Neural crest cell (in vitro differentiated cells): ENCODE measurements at places on chromosomes 12 and 14. TPM values are rescaled to one million over a fixed set of nuclear protein-coding genes. Genes with fewer than 3 reads are reported as not detected.

DNA sequence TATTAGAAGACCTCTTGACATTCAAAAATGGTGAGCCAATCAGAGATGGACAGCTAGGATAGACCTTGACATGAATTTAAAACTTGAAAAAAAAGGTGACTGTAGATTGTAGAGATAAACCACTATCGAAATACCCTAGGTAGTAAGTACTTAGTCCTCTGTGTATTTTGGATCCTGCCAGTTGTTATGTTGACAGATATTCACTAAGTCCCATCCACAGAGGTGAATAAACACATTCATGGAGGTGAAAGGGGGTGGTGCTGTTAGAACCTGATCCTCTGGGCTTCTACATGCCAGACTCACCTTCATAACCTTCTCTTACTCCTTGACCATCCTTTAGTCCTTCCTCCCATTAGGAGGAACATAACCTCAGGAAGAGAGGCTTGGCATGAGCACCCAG lies 72.3 kb downstream of the OTX2 start:
- no peak for DNase-seq

- DNase-seq, result no peak
These were observed 40.9 kb downstream of the PELI2 start for GRCh38 chr14:56159066-56159465.

GRCh38 chr12:52227606-52228166 lies 5.4 kb upstream of the KRT7 start:
- DNase-seq, result no peak

GRCh38 chr14:35403114-35403602 lies 1.4 kb downstream of the NFKBIA start:
- no peak for DNase-seq

DNA sequence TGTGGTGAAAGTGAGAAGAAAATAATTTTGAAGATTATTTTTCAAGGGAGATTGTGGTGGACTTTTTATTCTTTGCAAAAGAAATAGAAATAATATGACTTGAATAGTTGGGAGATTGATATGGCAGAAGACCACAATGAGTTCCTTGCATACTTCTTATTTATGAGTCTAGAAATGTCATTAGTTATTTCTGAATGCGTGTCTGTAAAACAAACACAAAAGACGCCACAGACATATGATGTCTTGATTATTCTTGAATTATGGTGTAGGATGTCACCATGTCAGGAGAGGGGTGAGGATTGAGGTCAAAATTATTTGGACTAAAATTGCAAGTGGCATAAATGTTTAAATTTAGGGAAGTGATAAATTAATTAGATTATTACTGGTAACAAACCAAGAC lies 440.7 kb upstream of the PDE3A start:
- no peak for DNase-seq

GRCh38 chr14:29465095-29465494 lies 462.6 kb downstream of the PRKD1 start:
- no peak for DNase-seq

DNA sequence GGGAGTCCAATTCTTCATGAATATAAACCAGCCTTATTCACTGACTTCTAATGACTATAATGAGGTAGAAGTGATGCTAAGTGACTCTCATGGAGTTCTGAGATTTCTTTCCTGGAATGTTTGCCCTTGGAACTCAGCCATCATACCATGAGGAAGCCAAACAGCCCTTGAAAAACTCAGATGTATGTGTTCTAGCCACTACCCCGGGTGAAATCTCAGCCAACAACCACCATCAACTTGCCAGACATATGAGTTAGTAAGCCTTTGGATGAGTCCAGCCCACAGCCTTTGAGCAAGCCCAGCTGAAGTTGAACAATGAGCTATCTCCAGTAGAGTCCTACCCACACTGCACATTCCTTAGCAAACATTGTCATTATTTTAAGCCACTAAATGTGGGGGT lies 149.5 kb downstream of the SLC6A15 start:
- DNase-seq, result no peak

- DNase-seq, result no peak
These were observed 368.0 kb downstream of the CCDC91 start for GRCh38 chr12:28558250-28558649.

- no peak for DNase-seq
These were observed 18.1 kb downstream of the ZBTB39 start for GRCh38 chr12:56988207-56988739.

DNA sequence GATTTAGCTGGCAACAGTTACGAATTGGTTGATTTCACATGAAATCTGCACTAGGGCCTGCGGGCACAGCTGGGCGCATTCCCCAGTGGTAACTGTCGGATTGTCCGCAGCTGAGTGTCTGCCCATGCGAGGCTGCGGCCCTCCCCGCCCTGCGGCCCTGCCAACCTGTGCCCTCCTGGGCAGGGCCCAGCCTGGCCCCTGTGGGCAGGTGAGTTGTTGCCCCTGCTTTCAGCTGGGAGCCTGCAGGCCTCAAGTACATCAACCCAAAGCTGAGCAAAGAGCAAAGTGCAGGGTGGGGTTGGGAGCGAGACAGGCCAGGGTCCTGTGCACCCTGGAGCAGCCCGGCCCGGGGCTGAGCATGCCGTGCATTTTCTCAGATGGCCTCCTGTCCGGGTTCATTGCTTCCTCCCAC lies 89.1 kb downstream of the ADGRD1 start:
- no peak for DNase-seq

- no peak for DNase-seq
These were observed 11.2 kb upstream of the PLD4 start for GRCh38 chr14:104913435-104913834.

DNA sequence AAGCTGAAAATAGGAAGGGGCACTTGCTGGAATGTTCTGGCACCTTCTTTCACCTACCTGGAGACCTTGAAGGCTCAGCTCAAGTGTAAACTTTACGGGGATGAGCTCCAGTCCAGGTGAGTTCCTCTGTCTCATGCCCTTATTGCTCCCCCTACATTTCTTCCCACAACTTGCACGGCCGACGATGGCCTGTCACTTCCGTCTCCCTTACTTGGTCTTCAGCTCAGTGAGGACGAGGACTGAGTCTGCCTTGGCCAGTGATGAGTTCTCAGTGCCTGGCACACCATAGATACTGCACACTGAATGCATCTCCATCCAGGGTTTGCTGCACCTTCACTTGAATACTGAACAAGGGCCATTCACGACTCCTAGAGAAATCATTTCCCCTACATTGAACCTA lies 21.4 kb downstream of the ADGRD1 start:
- no peak for DNase-seq

DNA sequence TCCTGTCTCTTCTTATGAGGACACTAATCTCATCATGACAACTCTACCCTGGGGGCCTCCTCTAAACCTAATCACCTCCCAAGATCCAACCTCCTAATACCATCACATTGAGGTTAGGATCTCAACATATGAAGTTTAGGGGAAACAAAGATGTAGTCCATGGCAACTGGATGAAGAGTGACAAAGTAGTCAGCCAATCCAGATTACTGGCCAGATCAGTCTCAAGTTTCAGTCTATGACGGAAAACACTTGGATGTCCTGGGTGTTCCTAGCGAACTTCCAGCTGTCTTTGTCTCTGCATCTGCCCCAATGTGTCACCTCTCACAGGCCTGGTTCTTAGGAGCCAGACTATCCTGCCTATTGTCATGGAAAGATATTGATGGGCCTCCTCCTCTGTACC lies 630.8 kb downstream of the AACS start:
- no peak for DNase-seq

- DNase-seq, result no peak
These were observed 71.6 kb upstream of the CMKLR1 start for GRCh38 chr12:108410689-108411088.

GRCh38 chr14:66117600-66117999 lies 368.6 kb upstream of the CCDC196 start:
- DNase-seq, result no peak

- no peak for DNase-seq
These were observed 53.3 kb upstream of the CERS5 start for GRCh38 chr12:50220363-50220995.

DNA sequence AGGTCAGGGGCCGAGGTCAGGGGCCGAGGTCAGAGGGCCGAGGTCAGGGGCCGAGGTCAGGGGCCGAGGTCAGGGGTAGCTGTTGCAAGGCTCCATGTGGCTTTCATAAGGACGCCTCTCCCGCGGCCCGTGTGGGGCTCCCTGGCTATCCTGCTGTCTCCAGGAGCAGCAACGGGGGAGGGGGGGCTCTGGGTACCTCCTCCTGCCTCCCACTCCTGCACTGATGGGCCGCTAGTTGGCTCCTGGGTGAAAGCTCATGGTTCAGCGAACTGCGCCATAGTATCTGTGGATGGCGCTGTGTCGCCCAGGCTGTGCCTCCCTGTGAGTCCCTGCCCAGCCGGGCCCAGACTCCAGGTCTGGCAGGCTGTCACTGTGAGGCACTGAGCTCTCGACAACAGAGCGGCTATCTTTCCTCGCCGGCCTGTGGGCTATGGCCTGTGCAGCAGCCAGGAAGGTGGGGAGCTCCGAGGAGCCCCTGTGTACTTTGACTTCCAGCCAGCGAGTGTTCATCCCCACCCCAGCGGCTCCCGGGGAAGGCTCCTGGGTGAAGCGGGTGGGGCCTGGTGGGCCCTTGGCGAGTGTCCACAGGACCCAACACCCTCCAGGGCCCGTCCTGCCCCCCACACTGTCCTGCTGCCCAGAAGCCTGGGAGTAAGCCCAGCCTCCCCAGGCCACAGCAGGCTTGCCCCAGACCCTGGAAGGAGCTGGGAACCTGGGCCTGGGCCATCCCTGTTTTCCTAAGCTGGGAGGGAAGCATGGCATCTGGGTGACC lies 8.1 kb downstream of the RFLNA start:
- DNase-seq, result no peak

DNA sequence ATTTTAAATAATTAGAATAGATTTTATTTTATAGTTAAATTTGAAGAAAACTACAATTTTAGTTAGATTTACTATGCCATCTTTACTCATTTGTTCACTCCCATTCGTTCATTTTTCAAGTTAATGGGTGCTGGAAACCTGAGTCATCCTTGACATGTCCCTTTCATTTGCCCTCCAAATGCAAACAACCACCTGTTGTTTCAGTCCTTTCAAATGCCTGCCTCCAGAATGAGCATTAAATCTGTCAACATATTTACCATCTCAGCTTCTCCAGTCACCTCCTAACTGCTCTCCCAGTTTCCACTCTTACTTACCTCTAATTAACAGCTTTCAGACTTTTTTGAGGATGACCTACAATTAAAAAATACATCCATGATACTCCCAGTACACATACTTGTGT lies 375.5 kb downstream of the RAD51B start:
- DNase-seq, result no peak

- DNase-seq, result no peak
These were observed 12.5 kb downstream of the HNRNPC start for GRCh38 chr14:21256539-21257393.

GRCh38 chr14:66383771-66384170 lies 102.4 kb upstream of the CCDC196 start:
- no peak for DNase-seq

DNA sequence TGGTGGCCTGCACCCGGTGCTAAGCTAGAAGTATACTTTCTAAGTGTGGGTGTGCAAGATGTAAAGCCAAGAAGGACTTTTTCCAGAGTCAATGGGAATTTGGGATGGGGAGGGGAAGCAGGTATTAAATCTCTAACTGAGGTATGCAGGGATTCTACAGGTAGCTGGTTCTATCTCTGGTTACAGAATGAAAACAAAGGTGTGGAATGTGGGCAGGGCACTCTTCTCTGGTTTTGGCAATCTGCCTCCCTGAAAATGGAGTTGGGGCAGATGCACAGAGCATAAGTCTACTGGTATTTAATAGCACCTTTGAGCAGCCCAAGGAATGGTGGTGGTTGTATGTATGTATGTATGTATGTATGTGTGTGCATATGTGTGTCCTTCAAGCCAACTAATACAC lies 66.7 kb upstream of the PPP1R12A start:
- no peak for DNase-seq

GRCh38 chr14:23115039-23115731 lies 3.9 kb downstream of the CEBPE start:
- no peak for DNase-seq

GRCh38 chr12:29672580-29672979 lies 111.2 kb downstream of the TMTC1 start:
- DNase-seq, result no peak

GRCh38 chr14:68349900-68350629 lies 442.8 kb downstream of the ZFP36L1 start:
- no peak for DNase-seq

DNA sequence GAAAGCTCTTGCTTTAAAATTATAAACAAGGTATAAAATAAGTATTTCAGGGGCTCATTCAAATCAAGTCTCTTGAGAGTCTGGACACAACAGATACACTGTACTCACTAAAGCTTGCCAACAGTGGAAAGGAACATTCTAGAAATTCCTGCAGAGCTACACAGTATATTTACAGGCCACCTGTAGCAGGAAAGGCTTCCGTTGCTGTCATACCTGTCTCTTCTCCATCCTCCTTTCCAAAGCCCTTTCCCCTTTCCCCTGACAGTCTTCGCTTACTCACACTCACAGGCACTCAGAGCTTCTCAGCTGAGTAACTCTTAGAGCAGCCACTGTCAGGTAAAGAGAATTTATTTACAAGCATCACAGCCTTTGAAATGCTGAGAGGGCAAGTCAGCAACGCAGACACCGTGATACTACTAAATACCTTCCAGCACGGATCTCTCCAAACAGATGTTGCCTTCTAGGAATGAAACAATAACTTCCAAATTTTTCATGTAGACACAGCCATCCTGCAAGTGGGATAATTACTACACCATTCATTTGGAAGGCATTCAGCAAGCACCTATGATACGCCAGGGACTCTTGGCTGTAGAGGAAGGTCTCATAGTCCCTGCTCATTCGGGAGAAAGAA lies 167.9 kb downstream of the FOXN3 start:
- DNase-seq, result no peak

GRCh38 chr14:61589691-61590581 lies 105.4 kb upstream of the HIF1A start:
- no peak for DNase-seq

GRCh38 chr12:124347335-124347734 lies 52.4 kb downstream of the RFLNA start:
- no peak for DNase-seq

Gene HHIPL1
- 2.3 and 2.5 TPM in 2 replicates for total RNA-seq

Gene USP44
- 15.5 and 20.0 TPM in 2 replicates for total RNA-seq

Gene CMAS
- 39.0 and 39.5 TPM in 2 replicates for total RNA-seq

Gene C14orf132
- 38.2 and 42.1 TPM in 2 replicates for total RNA-seq

Gene LRRC43
- total RNA-seq, result 1.1 and 1.7 TPM in 2 replicates

Gene PLA2G1B
- total RNA-seq, result not detected in 2 replicates

Gene SYCP3
- 0.36 TPM in 1 of 2 replicates, not detected in the other for total RNA-seq

Gene LYZ
- total RNA-seq, result 0.26 TPM in 1 of 2 replicates, not detected in the other

Gene IL31
- total RNA-seq, result not detected in 2 replicates

Gene POTEM
- not detected in 2 replicates for total RNA-seq

Gene DCP1B
- 19.2 and 19.8 TPM in 2 replicates for total RNA-seq

Gene HPD
- total RNA-seq, result 0.21 TPM in 1 of 2 replicates, not detected in the other

Gene NRIP2
- total RNA-seq, result not detected in 2 replicates

Gene C3AR1
- total RNA-seq, result not detected in 2 replicates

Gene CPNE8
- total RNA-seq, result 7.0 and 8.8 TPM in 2 replicates

Gene TMEM229B
- total RNA-seq, result 5.2 and 5.9 TPM in 2 replicates

Gene ZDHHC22
- total RNA-seq, result 5.6 and 5.9 TPM in 2 replicates

Gene ACADS
- total RNA-seq, result 5.6 and 5.9 TPM in 2 replicates

Gene SERPINA10
- total RNA-seq, result not detected in 2 replicates

Gene KLC1
- 173 and 180 TPM in 2 replicates for total RNA-seq

Gene KCNC2
- total RNA-seq, result not detected in 2 replicates

Gene PPM1H
- 3.5 and 3.7 TPM in 2 replicates for total RNA-seq

Gene BIN2
- not detected in 2 replicates for total RNA-seq

Gene ADCK1
- 9.0 and 9.5 TPM in 2 replicates for total RNA-seq

Gene PIWIL1
- not detected in 2 replicates for total RNA-seq
